ENCODE measurements at places on chromosomes 2 and 18.

DNA sequence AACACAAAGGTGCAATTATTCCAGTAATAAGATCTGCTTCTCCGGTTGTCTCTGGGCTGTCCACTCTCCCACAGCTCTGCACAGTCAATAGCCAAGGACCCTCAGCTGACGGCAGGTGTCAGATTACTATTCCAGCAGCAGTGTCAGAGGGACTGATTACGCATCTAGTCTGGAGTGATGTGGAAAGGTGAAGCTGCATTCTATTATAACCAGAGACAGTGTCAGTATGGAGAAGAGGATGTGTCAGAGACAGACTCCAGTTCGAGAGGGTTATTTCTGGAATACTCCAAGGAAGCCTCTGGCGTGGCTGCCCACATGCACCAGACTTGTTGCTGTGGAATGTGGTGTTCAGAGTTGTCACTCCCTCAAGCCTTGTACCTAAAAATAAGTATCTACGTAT, 163.6 kb upstream of the TMEM200C start:
- no peak for DNase-seq

GRCh38 chr2:187581125-187581896, 27.1 kb upstream of the TFPI start:
- DNase-seq: peak; percentile 19

GRCh38 chr2:20113986-20114938, 62.8 kb upstream of the LAPTM4A start:
- DNase-seq: no peak

DNA sequence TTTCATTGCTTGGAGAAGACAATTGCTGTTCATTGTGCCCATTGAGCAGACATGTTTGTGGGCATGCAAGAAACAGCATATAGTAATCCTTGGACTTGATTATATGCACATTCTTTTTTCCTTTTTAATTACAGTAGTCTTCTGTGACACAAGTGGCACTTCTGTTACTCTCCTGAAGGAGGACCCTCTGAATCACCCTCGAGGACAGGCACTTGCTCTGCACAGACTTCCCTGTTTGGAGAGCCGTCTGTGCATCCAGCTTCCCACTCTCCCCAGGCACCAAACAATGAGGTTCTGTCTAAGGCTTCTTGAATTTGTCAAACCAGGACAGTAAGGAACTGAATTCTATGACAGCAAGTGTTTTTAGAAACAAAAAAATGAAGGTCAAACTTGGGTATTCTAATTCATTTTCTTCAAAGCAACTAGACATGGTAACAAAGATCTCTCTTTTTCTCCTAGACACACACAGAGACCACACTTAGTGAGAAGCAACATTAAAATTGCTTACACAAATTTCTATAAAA, 844.6 kb upstream of the ID2 start:
- no peak for DNase-seq

- DNase-seq: no peak
Observed at GRCh38 chr2:158102446-158102845, 770 bp downstream of the UPP2 start.

DNA sequence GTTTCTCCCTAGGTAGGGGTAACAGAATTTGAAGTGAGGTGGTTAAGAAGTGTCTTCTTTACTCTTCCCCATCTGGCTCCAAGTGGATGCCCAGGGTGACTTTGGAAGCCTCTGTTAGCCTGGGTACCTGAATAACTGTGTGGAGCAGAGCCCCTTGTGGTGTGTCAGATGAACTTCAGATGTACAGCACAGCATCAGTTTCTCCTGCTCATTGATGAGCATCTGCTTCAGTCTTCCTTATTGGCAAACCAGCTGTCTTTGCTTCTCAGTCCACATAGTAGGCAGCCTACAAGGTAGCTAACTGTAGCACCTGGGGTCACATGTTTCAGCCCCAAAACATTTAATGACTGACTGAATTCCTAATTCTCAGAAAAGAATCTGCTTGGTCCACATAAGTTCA, 56.2 kb upstream of the ATP8B1 start:
- DNase-seq: no peak

- no peak for DNase-seq
Observed at GRCh38 chr2:16663121-16663905, 2.3 kb downstream of the CYRIA start.

Measured in AG09319 (cell line).